ENCODE measurements at places on chromosomes 5 and 9. TPM values are rescaled to one million over a fixed set of nuclear protein-coding genes. Genes with fewer than 3 reads are reported as not detected.

DNA sequence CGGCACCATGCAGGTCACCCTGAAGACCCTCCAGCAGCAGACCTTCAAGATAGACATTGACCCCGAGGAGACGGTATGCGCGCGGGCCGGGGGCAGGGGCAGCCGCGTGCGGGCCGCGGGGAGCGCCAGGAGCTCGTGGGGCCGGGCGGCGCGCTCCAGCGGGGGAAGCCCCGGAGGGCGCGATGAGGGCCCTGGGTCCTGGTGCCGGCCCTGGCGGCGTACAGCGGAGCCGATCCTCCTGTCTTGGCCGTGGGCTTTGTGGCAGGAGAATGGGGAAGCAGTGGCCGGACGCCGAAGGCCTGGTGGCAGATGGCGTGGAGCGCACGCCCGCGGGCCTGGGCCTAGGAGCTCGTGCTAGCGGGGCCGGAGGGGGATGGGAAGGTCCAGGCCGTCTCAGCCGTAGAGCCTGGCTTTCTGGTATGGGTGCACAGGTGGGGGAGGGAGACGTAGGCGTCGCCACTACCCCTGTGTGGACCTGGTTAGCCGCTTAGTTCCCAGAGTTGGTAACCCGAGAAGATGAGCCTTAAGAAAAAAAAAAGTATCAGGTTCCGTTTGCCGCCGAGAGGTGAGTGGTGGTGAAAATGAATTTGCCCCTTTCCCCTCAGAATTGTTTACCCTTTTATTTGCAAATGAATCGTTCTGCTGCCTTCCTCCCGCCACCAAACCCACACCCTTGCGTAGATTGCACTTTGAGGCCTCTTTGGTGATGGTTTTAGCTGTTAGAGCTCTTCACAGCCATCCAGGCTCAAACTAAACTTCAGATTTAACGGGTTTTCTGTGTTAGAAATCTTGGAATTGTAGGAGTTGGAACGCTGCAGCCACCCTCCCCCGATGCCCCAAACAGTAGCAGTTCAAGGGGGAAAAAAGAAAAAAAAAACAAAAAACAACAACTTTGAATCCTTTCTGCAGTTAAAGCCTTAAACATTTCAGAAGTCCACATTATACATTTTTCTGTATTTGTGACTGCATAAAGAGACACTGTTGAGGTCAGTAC lies 841 bp downstream of the RAD23B start:
- DNase-seq: peak; percentile 60

- DNase-seq: no peak
Observed at GRCh38 chr9:94855903-94856302, 129.4 kb downstream of the AOPEP start.

DNA sequence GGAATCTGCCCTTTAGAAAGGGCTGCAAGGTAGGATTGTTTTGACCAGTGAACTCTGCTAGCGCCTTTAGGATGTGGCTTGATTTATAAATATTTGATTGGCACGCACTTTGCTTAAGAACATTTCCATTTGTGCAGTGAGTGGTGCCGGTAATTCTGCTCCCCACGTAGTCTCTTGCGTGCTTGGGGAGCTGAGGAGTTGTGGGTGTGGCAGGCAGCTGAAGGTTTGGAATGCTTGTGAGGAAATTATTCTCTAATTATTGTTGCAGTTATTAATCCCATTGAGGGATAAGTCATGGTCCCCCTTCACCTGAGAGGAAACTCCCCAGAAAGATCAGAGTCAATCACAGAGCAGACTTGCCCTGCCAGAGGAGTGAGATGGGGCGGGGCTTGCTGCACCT lies 76.7 kb downstream of the FGF1 start:
- no peak for DNase-seq

DNA sequence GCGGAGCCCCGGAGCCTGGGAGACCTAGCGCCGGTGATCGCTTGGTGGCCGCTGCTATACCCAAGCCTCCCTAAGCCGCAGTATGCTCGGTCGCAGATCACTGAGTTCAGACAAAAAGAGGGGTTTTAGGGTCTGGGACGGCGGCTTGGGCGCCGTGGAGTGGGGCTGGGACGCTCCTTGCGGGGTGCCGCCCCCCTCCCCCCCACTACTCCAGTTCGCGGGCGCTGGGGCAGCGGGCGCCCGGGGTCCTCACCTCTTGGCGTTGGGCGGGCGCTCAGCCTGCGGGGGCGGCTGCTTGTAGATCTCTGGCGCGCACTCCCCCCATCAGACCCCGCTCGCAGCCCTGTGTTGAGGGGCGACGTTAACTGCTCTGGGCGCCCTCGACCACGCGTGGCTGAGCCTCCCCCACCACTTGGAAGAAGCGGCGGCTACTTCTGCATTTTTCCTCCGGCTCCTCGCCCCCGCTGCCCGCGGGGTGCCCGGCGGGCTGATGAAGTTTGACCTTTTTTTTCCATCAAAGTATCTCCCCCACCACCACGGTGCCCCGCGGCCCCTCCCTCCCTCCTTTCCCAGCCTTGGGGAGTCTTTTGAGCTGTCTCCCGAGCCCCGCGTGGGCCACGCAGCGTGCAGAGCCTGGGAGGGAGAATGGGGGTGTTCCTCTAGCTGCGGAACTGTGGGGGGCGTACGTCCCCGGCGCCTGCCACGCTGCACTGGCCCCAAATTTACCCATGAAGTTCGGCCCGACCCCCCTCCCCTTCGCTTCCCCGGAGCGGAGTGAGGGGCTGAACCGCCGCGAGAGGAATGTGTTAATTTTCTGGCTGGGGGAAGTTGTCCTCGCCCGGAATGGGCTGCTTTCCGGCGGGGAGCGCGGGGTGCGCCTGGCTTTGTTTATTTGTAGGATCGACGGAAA lies 1.2 kb downstream of the CXXC5 start:
- no peak for DNase-seq

DNA sequence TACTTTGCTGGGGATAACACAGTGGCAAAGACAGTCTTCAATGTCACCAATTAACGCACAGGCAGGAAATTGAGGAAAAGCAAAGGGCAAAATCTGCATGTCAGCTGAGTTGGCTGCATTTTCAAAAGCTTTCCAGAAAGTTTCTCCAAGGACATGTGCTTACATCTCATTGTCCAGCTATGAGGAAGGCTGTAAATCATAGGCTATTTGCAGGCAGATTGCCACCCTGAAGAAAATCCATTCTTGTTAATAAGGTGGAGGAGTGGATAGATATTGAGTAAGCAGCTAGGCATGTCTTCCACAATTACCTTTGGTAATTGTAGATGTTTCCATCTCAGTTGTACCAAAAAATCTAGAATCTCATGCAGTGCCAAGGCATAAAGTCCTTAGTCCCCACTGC lies 278.0 kb upstream of the NUDT12 start:
- no peak for DNase-seq

GRCh38 chr9:107065549-107065948 lies 202.6 kb downstream of the ZNF462 start:
- DNase-seq: no peak

- DNase-seq: no peak
Observed at GRCh38 chr9:119441338-119441737, 72.1 kb upstream of the BRINP1 start.

- DNase-seq: no peak
Observed at GRCh38 chr5:38697013-38697412, 140.6 kb upstream of the LIFR start.

DNA sequence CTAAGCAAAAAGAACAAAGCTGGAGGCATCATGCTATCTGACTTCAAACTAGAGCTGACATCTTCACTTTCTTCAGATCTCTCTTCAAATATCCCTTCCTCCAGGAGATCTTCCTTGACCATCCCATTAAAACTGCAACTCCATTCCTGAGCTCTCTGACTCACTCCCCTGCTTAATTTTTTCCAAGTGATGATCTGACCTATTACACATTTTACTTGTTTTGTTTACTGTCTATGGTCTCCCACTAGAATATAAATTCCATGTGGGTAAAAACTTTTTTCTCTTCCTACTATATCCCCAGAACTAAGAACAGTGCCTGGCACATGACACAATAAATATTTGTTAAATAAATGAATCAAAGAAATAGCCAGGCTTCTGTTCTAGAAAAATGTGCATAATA lies 87.5 kb downstream of the SLIT3 start:
- no peak for DNase-seq

GRCh38 chr5:28743025-28743715 lies 1704.8 kb upstream of the CDH9 start:
- DNase-seq: no peak

- no peak for DNase-seq
Observed at GRCh38 chr5:33766023-33766422, 125.8 kb downstream of the ADAMTS12 start.

DNA sequence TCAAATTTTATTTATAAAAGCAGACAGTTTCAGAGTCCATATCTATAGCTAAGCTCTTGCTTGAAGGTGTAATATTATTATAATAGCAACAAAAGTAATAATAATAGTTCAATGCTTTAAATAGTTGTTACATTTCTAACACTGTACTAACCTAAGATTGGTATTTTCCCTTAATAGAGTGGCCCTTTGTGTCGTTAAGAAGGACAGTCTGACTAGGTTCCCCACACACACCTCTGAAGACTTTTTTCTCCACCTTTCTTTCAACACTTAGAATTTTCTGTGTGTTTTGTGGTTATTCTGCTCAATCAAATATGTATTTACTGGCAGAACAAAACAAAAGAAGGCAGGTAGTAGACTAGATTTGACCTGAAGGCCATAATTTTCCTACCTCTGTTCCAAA lies 223.2 kb upstream of the ACO1 start:
- DNase-seq: no peak

DNA sequence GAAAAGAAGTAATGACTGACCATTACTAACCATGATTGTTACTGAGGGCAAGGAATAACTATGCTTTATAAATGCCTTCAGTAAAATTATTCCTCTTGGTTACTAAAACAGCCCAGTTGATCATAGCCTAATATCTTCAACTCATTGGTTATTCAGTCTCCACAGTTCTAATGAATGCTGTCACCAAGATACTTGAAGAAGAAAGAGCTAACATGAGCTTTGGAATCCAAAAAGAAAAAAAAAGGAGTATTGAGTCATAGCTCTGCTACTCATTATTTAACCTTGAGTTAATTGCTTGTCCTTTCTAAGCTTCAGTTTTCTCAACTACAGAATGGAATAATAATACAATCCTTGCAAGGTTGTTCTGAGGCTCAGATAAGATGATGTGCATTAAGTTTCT lies 187.7 kb downstream of the BRINP1 start:
- DNase-seq: no peak

- no peak for DNase-seq
Observed at GRCh38 chr9:130662970-130663257, 1.5 kb upstream of the PRDM12 start.

DNA sequence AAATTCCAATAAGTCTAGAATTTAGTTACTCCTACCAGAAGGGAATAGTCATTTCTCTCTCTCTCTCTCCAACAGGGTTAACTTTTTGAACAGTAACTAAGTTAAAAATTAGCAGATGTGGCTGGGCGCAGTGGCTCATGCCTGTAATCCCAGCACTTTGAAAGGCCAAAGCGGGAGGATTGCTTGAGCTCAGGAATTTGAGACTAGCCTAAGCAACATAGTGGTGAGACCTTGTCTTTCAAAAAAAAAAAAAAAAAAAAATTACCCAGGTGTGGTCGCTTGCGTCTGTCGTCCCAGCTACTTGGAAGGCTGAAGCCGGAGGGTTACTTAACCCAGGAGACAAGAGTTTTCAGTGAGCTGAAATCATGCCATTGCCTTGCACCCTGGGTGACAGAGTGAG lies 639.7 kb downstream of the PTPRD start:
- DNase-seq: no peak

TAS2R1 gene
- total RNA-seq: not detected

ZNF366 gene
- total RNA-seq: not detected

TSTD2 gene
- total RNA-seq: 25.0 TPM

PCDHGA7 gene
- total RNA-seq: 0.54 TPM

CKMT2 gene
- total RNA-seq: not detected

MYOT gene
- total RNA-seq: not detected

SPINK1 gene
- total RNA-seq: not detected

HTR1A gene
- total RNA-seq: not detected
